ENCODE measurements at places on chromosomes 13 and 19. TPM values are rescaled to one million over a fixed set of nuclear protein-coding genes. Genes with fewer than 3 reads are reported as not detected.

GRCh38 chr13:27138457-27139093 lies 33.0 kb downstream of the USP12 start:
- no peak for DNase-seq

Gene RAVER1
- 62.1 TPM for total RNA-seq

DNA sequence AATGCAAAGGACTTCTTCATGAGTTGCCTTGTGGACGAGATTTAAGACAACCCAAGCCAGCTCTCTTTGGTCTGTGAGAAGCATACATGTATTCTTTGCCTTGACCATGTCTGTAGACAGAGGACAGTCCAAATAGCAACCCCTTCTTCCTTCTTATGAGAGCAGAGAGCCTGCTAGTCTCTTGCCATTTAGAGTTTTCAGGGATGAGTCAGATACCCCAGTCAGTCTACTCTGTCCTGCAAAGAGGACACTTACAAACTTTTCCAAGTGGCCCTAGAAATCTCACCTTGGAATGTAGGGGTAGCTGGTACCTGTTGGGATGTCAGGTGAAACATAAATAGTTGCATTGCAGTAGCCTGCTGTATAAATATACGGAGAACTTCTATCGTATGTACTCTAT lies 36.7 kb downstream of the DNAJC3 start:
- no peak for DNase-seq

GRCh38 chr13:49132479-49133002 lies 87.6 kb upstream of the MLNR start:
- DNase-seq, result no peak

- DNase-seq, result no peak
Measured at GRCh38 chr19:40331052-40331451, 17.1 kb downstream of the C19orf47 start.

DNA sequence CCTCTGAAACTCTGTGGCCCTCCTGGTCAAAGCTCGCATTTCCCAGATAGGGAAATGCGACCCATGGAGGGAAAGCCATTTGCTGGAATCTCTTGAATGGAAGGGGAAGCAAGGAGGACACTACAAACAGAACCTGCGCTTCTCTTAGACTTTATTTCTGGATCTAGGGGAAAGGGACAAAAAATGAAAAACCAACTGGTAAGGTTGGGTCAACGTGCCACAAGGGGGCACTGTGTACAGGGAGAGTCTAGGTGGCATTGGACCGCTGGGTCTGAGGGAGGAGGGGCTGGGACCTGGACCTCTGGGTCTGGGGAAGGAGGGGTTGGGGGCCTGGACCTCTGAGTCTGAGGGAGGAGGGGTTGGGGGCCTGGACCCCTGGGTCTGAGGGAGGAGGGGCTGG lies 5.0 kb downstream of the KLK4 start:
- peak; percentile 43 for DNase-seq

- DNase-seq, result no peak
Measured at GRCh38 chr19:19654441-19654840, 9.0 kb downstream of the ATP13A1 start.

DNA sequence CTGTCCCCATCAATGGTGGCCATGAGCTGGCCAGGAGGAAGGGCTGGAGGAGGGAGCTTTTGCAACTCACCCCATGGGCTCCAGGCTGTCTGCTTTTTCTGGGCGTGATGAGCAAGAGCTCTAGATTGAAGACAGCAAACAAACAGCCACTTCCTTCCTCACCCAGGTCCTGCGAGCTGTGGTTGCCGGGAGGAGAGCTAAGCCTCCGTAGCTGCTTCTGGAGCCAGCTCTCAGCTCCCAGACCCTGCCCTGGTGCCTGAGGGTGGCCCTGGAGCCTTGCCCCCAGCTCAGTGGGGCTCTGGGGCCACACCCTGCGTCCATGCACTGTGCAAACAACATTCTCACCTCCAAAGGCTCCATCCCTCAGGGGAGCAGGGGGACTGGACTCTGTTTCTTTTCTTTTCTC lies 6.2 kb downstream of the MYO1F start:
- peak; percentile 82 for DNase-seq

Gene LAMP1
- 79.5 TPM for total RNA-seq

DNA sequence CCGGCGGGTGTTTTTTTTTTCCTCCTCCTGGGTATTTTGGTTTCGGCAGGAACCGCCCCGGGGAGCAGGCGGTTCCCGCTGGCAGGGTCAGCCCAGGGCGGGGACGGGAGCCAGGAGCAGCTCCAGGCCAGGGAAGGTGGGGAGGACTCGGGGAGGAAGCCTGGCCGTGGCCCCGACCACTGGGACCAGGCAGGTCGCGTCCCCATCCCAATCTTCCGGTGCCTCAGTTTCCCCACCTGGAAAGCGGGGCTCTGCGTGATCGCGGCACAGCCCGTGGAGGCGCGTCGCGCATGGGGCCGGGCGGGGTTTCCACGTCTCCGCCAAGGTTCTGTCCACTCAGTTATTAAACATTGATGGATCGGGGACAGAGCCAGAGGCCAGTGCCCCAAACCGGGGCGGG lies 34.8 kb downstream of the IL12RB1 start:
- DNase-seq, result no peak

- no peak for DNase-seq
Measured at GRCh38 chr19:42134535-42135070, 2.4 kb upstream of the POU2F2 start.

DNA sequence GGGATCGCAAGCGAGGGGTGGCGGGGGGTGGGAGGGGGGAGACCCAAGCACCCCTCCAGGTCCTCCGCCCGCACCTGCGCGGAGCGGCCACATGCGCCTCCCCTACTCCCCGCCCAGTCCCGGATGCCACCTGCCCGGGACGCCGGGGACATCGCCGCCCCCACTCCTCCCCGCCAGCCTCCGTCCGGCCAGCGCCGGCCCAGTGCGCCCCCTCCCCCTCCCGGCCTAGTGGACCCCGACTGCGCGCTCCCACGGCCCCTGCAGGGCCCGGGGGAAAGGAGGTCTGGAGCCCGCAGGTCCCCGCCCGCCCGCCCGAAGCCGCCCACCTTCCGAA lies 263 bp downstream of the RHPN2 start:
- peak; percentile 20 for DNase-seq

DNA sequence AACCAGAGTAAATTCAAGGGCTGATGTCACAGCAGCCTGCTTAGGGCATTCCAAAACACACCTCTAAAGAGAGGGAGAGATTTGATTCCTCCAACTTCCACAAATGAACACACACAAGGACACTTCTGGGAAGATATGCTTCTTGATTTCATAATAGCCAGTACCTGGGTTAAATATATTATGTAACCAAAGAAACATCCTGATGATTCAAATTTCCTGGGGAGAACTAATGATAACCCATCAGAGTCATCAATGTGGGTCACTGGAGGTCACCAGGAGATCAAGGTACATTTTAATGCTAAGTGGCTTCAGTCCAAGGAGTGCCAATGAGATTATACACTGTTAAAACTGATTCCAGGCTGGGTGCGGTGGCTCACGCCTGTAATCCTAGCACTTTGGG lies 54.0 kb upstream of the DOCK9 start:
- DNase-seq, result no peak

Gene SYNGR4
- total RNA-seq, result 0.28 TPM

DNA sequence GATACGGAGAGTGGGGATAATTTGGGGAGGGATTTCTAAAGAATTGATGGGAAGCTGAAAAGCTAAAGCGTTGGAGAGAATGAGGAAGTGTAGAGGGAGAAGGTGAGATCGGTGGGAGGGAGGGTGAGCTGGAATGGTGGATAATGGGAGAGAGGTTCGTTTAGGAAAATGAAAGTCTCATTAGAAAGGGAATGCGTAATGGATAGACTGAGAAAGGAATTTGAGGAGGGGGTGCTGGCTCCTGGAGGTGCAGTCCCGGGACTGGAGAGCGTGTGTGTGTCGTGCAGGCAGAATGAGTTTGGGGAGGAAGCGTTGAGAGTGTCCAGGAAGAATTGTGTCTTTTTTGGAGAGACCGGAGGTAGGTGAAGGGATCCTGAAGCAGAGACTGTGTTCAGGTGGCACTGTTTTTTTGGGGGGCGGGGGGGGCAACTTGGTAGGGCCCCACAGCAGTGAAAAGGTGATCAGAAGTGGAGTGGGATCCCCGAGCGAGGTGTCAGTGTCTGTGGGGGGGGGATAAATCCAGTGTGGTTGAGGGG lies 1.4 kb downstream of the ACTN4 start:
- DNase-seq, result no peak

DNA sequence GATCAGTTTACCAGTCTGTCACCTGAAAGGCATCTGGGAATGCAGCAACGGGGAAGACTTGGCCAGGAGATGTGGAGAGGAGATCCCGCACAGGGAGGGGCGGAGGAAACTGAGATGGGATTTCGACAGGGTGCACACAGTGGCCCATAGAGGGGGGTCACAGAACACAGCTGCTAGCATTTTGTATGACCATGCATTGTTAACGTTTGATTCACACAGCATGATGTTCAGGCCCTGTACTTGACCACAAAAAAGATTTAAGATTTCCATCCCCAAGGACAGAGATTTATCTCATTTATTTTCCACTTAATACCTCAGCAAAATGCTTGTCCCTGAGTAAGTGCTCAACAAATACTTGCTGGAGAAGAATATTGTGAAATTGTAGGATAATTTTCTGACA lies 63.2 kb downstream of the RAB20 start:
- DNase-seq, result no peak

DNA sequence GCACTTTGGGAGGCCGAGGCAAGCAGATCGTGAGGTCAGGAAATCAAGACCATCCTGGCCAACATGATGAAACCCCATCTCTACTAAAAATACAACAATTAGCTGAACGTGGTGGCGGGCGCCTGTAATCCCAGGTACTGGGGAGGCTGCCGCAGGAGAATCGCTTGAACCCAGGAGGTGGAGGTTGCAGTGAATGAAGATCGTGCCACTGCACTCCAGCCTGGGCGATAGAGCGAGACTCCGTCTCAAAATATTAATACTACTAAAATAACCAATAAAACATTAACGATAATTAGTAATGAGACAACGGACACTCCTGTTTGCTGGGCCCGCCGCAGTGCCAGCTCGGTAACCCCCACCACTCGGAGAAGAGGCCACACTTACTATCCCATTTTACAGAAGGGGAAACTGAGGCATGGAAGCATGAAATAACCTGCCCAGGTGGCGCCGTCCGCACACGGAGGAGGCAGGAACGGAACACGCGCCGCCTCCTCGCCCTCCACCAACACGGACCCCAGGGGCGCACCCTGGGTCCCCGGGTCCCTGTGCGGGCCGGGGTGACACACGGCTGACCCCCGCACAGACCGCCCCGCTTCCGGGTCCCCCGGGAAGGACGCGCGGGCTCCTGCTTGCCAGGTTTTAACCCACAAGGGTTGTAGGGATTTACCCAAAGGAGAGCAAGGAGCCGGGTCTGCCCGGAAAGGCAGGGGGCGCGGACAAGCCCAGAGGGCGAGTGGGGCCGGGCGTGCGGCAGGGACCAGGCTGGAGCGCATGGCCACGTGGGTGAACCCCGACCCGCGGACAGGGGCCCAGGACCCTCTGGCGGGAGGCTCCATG lies 1.6 kb downstream of the R3HDM4 start:
- DNase-seq, result no peak

Gene ATP4B
- total RNA-seq, result not detected

Gene DLL3
- 0.30 TPM for total RNA-seq

Gene AZU1
- not detected for total RNA-seq

- no peak for DNase-seq
Measured at GRCh38 chr13:83732755-83733154, 149.5 kb downstream of the SLITRK1 start.

DNA sequence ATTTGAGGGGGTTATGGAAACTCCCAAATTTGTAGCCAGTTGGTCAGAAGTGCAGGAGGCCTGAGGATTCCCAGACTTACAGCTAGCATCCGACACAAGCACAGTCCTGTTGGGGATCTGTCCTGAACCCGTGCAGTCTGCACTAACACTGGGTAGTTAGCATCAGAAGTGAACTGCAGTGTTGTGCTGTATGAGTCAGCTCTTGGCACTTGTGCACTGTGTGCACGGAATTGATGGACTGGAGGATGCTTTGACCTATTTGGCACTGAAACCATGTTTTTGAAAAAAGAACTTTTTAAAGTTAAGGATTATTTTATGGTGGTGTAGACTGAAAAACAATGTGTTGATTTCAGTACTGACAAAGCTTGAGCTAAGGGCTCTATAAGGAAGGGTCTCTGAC lies 279.0 kb downstream of the NHLRC3 start:
- DNase-seq, result no peak

DNA sequence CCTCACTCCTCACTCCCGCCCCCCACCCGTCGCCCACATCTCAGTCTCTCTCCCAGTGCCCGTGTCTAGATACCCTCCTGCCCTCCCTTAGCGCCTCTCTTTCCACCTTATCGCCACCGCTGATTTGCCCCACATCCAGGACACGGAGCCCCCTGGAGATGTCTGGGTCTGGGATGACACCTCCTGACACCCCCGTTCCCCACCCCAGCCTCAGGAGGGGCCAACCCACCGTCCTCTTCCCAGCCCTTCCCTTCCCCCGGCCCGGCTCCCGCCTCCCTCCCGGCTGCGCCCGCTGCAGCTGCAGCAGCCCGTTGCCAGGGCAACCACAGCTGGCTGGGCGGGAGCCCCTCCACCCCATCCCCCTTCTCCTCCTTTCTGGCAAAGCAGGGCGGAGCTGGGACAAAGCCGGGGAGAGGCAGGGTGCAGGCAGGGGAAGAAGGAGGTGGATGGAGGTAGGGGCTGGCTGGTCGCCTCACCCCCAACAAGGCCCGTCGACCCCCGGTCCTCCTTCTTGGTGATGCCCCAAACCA lies 13.5 kb downstream of the DPF1 start:
- DNase-seq, result no peak

GRCh38 chr13:28753208-28753892 lies 34.6 kb upstream of the SLC46A3 start:
- DNase-seq, result no peak

DNA sequence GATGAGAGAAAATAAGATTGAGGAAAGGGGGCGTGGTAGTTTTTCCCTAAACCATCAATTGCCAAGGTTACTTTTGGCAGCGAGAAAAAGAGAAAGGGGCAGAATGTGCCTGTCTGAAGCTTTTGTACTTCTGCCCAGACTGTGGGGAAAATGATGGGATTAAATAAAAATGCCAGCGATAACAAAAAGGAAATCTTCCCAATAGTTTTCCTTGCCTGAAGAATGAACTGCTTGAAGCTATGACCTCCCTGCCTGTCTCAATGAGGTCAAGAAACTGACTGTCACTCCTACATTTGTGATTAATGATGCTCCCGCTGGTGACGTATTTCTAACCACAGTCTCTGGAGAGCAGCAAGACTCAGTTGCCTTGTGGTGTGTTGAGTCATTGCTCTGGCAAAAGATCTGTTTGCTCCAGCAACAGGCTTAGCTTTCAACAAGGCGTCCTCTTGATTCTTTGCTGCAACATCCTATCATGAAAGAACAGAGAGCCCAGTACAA lies 1051.5 kb downstream of the DIAPH3 start:
- DNase-seq, result no peak

GRCh38 chr19:17090583-17090982 lies 15.0 kb downstream of the MYO9B start:
- DNase-seq, result peak; percentile 26

Measured in activated CD4-positive, alpha-beta memory T cell treated with anti-CD3 and anti-CD28 coated beads, Interleukin-2, amount 10 ng/mL, durations not matched to agents 7 days and 5 days (primary cell).